ENCODE measurements at places on chromosomes 5 and 9.

DNA sequence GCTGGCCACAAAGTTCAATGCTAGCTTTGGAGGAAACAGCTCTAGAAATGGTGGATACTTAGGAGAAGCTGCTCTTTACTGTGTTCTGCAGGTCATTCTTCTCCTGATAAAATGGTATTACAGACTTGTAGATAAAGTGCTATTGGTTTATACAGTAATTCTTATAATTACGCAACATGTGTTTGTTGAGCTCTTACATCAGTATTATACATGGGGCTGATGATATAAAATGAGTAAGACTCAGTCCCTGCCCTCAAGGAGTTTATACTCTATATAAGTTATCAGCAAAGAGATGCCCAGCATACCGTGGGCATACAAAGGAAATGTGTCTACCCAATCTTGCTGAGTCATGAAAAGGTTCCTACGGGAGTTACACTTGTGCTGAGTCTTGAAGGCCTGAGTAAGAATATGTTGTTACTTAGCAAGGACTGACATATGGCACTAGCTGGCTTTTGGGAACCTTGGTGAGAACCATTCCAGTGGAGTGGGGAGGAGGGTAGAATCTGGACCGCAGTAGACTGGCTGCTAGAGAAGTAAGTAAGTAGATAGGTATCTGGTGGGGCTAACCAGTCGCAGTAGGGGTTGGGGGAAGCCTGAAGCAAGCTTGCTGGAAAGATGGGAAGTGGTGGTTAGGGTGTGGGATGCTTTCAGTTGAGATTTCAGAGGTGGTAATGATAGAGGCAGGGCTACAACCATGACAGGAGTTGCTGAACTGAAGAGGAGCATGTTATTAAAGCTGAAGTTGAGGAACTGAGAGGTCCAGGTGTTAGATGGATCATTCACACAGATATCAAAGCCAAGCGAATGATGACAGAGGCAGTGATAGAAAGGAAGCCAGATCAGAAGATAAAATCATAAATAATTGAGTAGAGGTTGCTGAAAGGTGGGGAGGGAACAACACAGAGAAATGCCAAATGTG lies 11.1 kb upstream of the TTC23L start:
- no peak for DNase-seq

- DNase-seq = no peak
Measured at GRCh38 chr5:52710972-52711596, 76.6 kb upstream of the ITGA1 start.

- peak; percentile 69 for DNase-seq
Measured at GRCh38 chr9:89603767-89604665, 796 bp upstream of the GADD45G start.

DNA sequence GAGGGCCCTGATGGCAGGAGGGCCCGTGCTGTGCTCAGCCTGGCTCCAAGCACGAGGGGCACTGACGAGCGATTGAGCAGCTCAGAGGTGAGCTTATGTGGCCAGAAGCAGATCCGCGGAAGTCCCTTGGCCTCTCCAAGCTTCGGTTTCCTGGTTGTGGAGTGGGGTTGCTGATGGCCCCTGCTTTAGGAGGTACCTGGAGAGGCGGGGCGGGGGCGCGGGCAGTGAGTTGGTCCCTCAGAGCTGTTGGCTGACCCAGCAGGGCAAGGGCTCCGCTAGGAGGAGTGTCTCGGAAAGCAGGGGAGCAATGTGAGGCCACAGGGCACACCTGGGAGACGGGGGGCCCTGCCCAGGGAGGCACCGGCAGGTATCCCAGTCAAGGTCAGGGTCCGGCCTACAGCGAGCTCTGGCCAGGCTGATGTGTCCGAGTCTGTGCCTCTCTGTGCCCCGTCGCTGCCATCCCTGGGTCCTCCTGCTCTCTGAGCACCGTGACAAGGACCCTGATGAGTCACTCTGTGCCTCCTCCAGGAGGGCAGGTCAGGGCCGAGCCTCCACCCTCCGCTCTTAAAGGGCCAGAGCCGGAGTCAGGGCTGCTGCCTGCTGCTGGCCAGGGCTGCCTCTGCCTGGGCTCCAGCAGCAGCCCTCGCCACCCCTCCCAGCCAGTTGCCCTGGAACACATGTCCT lies 14.8 kb downstream of the NCS1 start:
- peak; percentile 78 for DNase-seq

DNA sequence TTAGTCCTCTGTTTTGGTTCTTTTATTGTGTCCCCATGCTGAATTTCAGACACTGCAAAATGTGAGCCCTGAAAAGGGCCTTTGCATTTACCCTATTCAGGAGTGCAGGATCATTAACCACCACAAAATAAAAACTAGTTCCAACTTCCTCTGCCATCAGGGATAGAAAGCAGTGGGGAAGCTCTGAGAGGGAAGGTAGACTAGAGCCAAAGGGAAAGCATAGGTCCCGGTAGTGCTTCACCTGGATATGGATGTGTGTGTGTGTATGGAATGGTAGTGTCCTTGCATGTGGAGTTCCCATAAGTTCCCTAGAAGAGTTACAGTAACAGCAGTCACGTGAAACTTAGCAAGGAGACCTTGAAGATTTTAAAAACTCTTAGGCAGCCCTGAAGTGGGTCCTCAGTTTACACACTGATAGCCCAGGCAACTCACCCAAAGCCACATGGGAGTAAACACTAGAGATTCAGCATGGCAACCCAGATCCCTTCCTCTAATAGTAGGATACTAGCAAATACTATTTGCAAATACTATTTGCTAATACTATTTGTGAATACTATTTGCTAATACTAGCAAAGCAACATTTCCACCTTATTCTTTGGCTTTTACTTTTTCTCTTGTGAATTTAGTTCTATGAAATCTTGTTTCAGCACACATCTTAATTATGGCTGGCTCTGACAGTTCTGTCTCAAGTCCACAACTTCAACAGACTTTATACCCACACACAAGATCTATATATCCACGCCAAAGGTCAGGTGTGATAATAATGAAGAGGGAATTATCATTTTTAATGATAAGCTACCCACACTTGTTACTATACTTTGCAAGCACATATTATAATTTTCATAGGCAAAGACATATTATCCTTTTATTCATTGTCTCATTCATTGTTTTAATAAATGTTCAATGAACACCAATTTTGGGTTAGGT lies 70.4 kb upstream of the IFNE start:
- DNase-seq = peak; percentile 24

All from astrocyte of the hippocampus (primary cell).